ENCODE measurements at places on chromosomes 12 and 14.

- DNase-seq, result no peak
Measured at GRCh38 chr14:54839701-54840119, 62.9 kb downstream of the GCH1 start.

DNA sequence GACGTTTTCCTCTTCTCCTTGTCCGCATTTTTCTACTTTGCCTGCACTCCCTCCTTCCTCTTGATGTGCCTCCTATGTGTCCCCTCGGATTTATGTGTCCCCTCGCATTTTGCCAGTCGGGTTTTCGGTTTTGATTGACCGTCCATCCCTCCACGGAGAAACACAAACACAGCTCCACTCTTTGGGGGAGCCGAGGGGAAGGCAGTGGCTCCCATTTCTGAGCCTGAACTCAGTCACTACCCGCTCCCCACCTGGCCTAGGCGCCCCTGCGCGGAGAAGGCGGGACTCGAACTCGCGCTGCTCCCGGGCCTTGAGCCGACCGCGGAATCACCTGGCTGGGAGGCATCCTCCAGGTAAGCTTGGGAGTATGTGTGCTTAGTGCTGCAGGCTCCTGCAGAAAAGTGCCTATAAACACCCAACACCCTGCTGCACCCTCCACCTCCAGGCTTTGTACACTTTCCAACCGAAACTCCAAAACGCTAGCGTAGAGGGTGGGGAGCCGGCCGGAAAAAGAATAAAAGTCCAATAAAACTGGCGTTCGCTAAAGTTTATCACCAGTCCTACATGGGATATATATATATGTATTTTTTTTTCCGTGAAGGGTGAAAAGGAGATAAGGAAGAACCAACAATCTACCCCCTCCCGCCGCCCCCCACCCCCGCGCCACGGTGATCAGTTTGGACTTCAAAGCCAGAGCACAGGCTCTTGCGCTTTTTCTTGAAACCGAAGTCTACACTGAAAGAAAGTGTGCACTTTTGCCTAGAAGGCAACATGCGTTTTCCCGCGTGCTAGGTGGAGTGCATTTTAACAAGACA lies 3.3 kb upstream of the CCND2 start:
- DNase-seq, result no peak

DNA sequence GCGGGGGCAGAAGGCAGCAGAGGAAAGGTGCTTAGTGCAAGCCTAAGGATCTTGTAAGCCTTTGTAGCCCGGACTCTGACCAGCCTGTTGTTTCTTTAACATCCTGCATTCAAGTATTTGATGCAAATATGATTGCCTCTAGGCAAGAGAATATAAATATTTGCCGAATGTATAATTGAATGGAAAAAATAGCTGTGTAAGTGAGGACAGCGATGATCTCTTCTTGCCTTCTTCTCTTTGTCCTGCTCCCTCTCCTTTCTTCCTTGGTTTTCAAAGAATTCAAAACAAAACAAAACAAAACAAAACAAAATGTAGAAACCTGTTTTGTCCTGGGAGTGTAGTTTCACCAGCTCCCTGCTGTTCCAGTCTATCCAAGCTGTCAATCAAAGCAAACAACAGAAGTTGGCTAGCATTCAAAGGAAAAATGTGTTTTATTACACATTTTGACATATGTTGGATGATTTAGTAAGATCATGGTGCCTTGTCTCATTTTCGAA lies 74.9 kb upstream of the CPM start:
- DNase-seq, result no peak

DNA sequence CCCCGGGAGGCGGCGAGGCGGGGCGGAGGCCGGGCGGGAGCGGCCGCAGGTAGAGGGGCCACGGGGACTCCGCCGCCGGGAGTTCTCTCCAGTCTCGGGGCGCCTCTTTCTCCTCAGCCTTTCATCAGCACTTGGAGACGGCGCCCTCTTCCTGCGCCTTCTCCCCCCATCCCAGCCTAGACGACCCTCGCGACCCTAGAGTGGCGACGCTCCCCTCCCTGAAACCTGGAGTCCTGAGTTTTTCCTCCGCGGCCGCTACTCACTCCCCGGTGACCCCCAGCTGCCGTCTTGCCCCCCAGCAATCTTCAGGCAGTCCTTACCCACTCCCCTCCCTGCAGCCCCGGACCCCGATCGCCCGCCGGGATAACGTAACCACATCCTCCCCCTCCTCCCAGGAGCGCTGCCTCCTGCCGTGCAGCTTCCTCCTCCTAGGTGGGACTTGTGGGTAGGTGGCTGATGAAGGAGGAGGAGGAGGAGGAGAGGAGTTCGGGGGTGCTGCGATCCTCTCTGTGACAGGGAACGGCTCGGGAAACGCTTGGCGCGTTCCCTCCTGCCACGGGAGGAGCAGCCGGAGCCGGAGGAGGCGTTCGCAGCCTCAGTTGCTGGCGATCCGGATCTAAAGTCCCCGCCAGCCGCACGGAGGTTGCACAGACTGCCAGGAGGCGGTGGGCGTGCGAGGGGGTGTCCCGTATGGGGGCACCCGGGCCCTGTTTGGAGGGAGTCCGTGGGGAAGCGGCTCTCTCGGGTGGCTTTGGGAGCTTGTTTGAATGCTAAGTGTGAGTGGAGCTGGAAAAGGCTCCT lies 891 bp downstream of the PLEKHA5 start:
- no peak for DNase-seq

- DNase-seq, result no peak
Measured at GRCh38 chr14:103057028-103057371, 349 bp downstream of the CDC42BPB start.
